ENCODE measurements at places on chromosomes 12 and 14.

GRCh38 chr14:100138082-100138787, 21.2 kb downstream of the DEGS2 start:
- no peak for DNase-seq

DNA sequence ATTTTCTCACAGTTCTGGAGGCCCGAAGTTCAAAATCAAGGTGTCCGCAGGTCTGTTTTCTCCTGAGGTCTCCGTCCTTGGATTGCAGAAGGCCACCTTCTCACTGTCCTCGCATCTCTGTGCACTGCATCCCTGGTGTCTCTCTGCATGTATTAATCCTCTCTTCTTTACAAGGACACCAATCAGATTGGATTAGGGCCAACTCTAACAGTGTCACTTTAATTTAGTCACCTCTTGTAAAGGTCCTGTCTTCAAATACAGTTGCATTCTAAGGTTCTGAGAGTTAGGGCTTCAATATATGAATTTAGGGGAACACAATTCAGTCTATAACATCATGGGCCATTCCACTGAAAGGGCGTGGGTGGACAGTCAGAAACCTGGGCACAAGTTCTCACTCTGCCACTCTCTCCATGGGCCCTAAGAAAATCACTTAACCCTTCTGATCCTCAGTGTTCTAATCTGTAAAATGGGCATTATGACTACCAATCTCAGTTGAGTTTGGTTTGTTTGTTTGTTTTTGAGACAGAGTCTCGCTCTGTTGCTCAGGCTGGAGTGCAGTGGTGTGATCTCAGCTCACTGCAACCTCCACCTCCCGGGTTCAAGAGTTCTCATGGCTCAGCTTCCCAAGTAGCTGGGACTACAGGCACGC, 41.6 kb upstream of the FGD4 start:
- DNase-seq, result no peak

DNA sequence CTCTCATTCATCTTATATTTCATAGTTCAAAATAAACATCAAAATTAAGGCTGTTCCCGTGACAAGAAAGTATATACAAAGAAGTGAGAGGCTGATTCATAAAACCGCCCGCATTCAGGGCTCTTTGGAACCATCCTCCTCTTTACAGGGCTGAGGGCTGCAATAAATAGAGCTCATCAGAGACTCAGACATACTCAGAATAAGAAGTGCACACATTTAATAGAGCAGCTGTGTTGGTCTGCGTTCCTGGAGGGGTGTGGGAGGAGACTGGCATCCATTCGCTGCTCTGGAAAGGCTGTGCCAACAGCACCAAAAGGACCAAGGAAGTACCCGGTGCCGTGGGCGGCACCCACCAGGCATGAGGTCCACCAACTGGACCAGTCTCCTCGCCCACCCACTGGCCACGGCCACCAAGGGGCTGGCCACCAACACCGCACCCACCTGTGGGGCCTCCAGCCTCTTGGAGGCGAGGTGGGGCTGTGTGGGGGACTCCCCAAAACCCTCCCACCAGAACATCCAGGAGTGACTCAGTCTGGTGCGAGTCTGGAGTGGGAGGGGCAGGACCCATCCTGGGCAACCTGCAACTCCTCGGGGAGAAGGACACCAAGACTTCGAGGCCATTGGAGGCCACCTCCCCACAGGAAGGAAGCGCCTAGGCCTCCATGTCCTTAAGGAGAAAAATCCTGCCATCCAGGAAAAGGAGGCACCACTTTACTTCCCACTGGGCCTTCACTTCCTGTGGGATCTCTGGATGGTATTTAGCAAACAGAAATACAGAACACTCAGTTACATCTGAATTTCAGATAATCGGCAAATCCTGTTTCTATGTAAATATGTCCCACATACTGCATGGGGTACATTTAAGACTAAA, 32.7 kb downstream of the VCPKMT start:
- no peak for DNase-seq

DNA sequence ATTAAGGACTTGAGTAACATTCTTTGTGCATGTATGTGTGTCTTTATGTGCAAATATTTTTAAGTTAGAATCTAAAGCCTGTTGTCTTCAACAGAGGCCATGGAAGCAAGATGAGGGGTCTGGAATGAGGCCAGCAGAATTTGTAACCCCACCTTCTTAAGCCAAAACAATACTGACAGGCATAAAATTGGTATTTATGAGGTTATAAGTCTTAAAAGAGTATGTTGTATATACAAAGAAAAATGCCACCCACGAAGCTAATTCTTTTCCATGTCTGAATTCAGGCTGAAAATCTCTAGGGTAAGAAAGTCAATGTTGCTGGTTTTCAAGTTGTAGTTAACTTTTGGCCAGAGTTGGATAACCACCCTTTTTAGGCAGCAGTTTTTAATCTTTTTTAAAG, 86.2 kb upstream of the TMTC1 start:
- no peak for DNase-seq

DNA sequence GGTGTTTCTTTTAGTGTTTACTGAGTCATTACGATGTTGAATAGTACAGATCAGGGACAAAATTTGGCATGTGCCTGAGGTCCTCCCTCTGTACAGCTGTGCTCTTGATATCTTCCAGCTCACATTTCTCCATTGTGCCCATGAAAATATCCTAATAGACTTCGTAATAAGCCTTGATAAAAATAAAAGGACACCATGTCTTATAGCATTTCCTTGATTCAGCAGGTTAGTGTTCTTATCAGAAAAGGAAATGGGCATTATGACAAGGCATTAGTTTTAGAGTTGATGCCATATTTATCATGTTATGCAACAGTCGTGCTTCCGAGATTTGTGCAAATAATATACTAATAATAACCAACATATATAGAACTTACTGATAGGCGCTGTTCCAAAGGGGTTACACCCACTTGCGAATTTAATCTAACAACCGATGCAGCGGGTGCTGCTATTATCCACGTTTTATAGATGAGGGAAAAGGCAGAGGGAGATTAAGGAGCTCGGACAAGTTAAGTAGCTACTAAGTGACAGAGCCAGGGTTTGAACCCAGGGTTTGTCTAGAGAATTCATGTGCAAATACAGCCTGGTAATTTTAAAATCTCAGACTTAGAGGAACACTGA, 15.1 kb upstream of the WNK1 start:
- DNase-seq, result no peak

DNA sequence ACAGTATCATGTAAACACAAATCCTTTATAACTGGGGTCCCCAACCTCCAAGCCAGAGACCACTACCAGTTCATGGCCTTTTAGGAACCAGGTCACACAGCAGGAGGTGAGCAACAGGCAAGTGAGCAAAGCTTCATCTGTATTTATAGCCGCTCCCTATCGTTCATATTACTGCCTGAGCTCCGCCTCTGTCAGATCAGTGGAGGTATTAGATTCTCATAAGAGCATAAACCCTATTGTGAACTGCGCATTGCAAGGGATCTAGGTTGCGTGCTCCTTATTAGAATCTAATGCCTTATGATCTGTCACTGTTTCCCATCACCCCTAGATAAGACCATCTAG, 49.9 kb downstream of the LRP6 start:
- no peak for DNase-seq

GRCh38 chr12:19624491-19624890, 185.2 kb downstream of the AEBP2 start:
- no peak for DNase-seq

Measured in AML-193 (cell line).